DMS 273 treated with DMSO at 0.1 percent for 48 hours (cell line): ENCODE measurements at places on chromosomes 2 and 18.
A peak's percentile ranks its signal among the peaks of the same experiment; 100 is the strongest.

- no peak for DNase-seq
Measured at GRCh38 chr2:70247364-70248180, 856 bp downstream of the TIA1 start.

DNA sequence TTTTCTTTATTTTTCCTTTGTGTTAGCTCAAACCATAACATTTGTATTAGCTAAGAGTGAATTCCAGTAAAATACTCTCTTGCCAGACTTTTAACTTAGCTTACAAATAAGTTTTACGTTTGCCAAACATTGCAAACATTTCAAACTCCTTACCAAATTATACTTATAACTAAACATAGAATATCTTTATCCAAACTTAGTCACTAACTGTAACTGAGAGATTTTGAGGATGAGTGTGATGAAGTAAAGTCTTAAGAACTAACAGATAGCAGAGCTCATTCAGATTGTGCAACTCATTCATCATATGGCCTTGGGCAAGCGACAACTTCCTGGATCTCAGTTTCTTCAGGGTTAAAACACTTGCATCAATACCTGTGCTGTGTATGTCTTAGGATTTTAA, 533.7 kb downstream of the TDRD15 start:
- DNase-seq: no peak

DNA sequence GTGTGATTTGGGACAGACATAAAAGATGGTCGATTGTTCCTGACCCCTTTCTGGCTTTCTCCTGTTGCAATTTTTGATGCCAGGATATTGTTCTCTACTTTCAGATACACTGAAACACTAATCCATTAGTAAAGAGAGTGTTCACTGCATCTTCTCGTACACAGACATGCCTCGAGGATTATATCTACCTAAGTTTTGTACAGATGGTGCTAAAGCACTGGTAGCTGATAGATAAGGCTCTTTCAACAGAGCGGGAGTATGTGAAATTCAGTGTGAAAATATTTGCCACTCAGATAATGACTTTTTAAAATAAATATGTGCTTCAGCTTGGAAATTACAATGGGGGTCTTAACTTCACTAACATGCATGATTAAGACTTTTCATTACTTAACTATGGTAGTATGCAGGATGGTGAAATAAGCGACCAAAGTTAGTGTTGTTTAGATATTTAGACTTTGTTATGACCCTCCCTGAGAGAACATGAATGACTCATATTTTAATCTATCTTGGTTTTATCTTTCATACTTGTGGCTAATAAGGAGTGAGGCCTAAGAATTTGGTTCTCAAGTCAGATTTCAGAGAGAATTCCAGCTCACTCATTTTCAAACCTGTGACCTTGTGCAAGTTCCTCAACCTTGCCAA, 474.9 kb downstream of the NRXN1 start:
- DNase-seq: no peak

DNA sequence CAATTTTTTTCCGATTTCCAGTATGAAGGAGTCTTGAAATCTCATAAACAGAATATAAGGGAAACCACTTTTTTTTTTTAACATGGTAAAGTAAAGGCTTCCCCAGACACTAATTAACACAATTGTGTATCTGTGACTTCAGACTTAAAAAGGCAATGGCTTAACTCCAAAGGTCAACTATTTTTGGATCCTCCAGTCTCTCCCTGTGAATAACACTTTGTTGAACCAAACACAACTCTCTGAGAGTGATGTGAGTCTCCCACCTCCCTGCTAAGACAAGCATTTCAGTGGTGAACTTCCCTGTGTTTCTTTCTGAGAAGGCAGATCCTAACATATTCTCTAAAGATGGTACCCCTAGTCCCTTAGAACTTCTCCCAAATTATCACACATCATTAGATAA, 219.6 kb upstream of the RBBP8 start:
- no peak for DNase-seq

DNA sequence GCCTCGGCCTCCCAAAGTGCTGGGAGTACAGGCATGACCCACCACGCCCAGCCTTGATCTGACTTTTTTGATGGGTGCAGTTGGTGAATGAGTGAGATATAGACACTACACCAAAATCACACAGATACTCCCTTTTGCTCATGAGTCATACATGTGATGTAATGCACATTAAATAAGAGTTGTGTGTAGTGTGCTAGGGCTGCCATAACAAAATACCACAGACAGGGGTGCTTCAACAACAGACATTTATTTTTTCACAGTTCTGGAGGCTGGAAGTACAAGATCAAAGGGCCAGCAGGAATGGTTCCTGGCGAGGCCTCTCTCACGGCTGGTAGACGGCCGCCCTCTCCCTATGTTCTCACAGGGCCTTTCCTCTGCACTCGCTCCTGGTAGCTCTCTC, 46.6 kb downstream of the GBX2 start:
- DNase-seq: no peak

DNA sequence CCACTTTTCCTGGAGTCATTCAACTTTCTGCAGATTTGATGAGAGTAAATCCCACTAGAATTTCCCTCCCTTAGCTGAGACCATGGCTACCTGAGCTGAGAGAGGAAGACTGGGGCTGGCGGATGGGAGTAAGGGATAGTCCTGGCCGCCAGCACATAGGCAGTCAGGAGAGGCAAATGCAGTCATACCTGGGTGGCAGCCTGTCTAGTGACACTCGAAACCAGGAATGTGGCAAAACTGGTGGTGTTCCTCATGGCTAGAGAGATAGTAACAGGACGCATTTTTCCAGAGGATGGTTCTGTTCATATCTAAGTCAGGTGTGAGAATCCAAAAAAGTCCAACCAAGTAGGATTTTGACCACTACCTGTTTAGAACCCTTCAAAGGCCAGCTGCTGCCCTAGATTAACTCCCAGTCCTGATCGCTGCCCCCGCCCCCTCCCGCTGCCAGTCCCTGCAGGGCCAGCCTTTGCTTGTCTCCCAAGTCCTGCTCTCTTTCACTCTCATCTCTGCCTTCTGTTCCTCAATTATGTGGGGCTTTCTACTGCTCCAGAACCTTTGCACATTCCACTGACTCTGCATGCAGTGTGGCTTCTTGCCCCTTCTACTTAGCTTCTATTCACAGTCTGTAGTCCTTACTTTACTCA, 17.4 kb upstream of the SCG2 start:
- no peak for DNase-seq

DNA sequence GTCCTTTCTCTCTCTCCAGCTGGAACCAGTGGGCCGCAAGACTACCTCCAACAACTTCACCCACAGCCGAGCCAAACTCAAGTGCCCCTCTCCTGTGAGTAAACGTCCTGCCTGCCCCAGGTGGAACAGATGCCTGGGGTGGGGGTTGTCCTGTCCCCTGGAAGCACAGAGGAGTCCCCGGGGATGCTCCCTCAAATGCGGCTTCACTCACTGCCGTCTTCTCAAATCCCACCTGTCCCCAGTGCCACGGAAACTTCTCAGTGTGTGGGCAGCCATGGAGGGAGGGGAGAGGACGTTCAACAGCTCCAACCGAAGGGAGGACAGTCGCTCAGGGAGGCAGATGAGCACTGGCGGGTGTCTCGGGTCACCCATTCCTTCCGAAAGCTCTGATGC, 110.7 kb upstream of the PPP1CB start:
- DNase-seq: no peak

DNA sequence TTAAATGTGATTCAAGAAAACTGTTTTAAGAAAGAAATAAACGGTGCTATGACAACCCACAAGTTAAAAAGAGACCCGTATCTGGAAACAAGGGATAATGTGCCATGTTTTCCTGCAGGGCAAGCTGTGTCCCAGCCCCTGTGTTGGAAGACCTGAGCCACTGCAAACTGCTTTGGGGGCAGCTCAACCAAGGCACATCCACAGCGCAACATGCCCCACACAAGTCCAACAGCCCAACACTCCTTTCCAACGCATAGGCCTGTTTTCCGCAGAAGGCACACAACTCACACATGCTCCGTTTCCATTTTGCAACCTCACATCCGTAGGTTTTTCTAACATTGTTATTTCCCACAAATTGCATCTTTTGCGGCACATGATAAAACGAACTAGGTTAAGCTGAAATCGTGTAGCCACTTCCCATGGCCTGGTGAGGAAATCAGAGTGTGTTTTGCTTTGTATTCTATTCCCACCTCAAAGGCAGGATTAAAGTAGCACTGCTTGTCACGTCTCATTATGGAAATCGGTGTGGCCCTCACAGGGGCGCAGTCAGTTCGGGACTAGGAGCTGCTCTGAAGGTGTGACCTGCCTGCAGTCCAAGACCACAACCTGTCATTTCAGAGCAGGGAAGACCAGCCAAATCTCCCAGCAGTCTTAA, 50.5 kb upstream of the ZNF516 start:
- no peak for DNase-seq

DNA sequence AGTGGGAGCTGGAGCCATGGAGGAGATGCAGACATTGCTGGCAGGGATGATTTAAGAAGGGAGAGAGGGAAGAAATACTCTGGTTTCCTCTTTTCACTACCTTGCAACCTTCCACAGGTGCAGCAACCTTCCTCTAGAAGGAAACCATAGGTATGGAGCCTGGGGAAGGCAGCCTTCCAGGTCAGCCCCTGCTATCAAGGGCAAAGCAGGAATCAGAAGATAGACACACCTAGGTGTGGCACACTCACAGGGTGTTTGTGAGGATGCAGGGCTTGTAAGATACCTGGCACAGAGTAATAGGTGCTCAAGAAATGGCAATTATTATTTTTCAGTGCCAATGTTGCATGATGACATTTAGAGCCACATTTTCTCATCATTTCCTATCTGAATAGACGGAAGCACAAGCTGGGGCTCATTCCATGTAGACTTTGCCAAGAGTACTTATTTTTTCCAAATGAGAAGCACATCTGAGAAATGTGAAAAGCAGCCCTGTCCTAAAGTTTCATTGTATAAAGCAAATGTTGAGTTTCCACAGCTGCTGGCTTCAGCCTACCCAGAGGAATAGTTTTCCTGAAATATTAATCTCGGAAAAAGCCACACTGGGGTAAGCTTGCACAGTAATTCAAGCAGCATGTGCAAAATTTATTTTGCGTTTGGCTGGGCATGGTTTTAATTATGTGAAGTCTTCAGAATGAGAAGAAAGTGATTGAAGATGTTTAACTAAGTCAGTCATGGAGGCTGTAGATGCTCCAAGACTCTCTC, 20.6 kb downstream of the EVA1A start:
- DNase-seq: no peak

- no peak for DNase-seq
Measured at GRCh38 chr2:62527478-62528210, 21.6 kb upstream of the TMEM17 start.

GRCh38 chr2:49248506-49248905, 94.2 kb upstream of the FSHR start:
- no peak for DNase-seq

DNA sequence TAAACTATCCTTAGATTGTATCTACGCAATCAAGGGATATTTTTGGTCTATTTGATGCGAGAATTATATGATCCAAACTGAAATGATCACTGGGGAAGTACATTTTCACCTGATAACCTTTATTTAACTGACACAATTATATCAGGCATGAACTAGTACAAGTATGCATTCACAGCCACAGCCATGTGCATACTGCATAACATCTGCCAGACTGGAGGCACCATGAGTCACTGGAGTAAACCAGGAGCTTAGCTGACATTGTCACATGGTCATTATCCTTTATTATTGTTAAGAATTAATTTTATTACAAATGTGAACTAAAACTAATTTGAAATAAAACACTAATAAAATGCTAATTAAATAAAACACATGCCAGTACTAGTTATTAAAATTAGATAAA, 1127.1 kb downstream of the DPP10 start:
- DNase-seq: peak; percentile 23

GRCh38 chr2:33240178-33240577, 236.3 kb upstream of the RASGRP3 start:
- DNase-seq: no peak

DNA sequence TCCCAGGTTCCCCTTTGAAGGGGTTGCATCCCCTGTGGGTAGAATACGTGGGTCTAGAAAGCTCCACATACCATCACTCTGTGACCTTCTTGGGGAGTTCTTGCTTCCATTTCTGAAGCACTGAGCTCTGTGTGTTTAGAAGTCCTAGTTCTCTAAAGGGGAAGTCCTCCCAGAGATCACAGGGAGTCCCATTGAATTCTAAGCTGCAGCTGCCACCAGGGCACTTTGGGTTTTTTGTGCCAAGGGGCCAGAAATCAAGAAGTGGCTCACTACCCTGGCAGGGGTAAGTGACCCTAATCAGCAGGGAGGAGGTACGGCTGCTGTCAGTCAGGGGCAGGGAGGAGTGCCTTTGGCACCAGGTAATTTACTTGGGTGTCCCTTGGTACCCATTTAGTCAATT, 70.9 kb downstream of the EHD3 start:
- DNase-seq: no peak

- no peak for DNase-seq
Measured at GRCh38 chr18:6741232-6741663, 11.7 kb downstream of the ARHGAP28 start.

DNA sequence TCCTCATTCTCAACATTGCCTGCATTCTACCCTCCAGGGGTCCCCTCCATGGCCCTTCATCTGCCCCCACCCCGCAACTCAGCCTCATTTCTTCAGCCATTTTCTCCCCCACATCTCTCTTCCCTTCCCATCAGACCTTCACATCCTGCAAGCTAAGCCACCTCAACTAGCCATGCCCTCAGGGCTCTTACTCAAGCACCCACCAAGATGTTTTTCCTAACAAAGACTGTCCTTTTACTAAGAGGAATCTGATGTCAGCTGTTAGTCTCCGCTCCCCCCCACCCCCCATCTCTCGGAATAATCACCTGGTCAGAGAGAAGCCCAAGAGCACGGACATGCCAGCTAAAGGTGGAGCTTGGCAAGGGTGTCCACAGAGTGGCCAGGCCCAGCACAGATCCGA, 4.7 kb upstream of the CAPN10 start:
- DNase-seq: no peak

DNA sequence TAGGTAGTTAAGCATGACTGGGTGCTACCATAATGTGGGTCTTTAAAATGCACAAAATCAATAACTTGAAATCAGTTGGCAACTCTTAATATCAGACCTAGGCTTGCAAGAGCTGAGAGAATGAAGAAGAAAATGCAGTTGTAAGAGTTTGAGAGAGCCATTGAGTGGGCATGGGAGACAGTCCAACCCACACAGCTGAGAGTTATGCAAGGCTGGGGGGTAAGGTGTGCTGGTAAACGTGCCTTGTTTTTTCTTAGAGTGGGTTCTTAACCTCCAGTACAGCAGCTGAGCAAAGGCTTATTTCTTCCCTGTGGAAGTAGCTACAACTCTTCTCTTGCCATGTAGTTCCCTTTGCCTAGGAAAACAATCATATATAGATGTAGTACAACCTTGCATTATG, 20.2 kb upstream of the CCDC178 start:
- no peak for DNase-seq

GRCh38 chr18:56576826-56577573, 61.4 kb downstream of the TXNL1 start:
- DNase-seq: no peak
